Eye (tissue), 1 donor: ENCODE measurements at places on chromosomes 1 and 21.
A peak's percentile ranks its signal among the peaks of the same experiment; 100 is the strongest.

- DNase-seq = peak; percentile 42
Measured at GRCh38 chr1:12600880-12601633, 17.0 kb downstream of the DHRS3 start.

DNA sequence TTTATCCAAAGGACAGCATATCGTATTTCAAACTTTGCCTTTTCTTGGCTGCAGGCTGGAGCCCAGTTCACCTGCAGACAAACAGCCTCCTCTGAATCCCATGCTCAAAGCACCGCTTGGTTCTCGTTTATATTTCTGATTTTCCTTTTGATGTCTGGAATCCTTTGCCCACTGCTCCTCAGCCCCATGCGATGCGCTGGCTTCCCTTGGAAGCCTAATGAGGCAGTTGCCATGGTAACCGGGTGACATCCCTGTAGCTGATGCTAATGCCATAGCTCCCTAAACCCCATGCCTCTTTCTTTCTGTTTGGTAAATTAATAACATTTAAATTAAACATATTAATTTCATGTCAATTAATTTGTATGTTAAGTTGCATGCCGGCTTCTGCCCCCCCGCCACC, 327.1 kb downstream of the PRDM2 start:
- peak; percentile 80 for DNase-seq

DNA sequence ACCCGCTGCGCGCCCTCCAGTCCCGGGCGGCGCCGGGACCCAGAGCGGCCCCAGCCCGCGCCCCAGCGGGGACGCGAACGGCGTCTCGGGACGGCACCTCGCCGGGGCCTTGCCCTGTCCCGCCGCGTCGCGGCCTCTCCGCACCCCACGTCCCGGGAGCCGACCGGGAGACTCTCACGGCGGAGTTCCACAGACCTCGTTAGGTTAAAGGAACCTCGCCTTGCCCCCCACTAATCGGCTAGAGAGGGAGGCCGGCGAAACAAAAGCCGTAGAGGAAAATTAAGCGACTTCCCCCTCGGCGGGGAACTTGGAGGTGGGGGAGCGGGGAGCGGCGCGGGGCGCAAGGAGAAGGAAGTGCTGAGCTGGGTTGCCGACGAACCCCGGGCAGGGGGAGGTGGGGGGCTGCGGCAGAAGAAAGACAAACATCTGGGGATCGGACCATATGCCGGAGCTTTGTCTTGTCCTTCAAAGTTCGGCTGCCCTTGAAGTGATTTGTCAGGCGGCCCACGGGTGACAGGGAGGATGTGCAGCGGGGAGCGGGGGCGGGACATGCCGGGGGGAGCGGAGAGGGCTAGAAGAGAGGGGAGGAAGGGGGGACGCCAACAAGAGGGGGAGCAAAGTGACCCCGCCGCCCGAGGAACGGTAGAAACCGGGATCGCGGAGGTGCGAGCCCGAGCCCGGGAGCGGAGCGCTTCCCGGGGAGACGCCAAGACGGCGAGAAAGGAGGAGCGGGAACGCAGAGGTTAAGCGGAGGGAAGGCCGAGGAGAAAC, 120.0 kb upstream of the RRP15 start:
- DNase-seq = peak; percentile 79

GRCh38 chr1:2271841-2272655, 43.9 kb downstream of the SKI start:
- peak; percentile 86 for DNase-seq

DNA sequence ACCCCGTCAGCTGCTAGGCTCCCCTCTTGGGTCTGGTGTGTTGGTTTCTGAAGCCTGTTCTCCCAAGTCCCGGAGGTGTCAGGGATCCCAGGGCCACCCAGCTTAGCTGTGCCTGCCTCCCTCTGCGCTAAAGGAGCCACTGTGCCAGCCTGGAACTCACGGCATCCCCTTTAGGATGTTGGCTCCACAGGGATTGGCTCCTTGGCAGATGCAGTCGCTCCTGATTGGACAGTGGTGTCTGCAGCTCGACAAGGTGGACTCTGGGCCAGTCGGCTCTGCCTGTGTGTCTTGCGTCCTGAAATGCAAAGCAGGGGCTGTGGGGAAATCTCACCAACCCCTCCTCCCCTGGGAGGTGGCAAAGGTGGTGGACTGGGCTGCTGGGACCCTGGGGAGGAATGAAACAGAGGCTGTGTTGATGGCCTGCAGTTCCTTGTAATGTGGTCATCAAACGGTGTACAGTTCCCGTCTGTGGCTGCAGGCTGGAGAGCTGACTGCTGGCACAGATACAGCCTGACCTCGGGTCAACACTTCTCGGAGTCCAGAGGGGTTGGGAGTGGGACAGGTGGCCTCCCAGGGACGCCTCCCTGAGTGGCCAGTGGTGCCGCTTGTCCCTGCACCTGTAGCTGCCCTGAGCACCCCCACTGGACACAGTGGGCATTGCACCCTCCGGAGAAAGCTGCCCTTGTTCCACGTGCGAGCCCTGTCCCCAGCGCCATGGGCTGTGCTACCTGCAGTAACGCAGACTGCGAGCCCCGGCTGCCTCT, 11.5 kb upstream of the KCNAB2 start:
- peak; percentile 75 for DNase-seq

GRCh38 chr1:68623700-68624099, 126.8 kb upstream of the DEPDC1 start:
- no peak for DNase-seq

- DNase-seq = peak; percentile 96
Measured at GRCh38 chr1:64823691-64824476, 79.0 kb downstream of the RAVER2 start.

DNA sequence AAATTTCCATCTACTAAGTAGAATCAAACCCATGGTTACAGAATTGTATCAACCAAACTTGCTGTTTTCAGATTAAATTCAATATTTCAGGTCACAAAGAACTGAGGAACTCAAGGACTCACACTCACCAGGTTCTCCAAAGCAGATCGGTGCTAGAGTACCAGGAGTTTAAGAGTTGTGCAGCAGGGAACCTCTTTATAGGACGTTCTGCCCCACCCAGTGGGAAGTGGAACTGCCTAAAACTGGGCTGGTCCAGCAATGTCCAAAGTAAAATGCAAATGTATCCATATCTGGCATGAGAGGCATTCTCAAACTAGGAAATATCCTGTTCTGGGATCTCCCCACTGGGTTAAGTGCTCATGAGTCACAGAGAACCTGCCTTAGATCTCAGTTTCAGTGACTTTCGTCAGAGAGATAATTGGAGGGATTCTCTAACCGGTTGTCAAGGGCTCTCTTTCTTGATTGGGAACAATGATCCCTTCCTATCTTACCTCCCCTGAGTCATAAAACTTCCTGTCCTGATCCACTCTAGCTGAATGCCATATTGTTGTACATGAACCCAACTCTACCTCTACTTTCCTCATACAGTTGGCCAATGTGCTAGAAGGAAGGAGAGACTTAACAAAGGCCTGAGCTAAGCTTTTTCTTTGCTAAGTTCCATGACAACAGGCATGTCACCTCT, at the start of gene SPRR2D:
TSS of gene SPRR2D (minus strand) at position 171 of the 682 bp plus-strand sequence. CDS start 774 bp downstream, outside the sequence.
- DNase-seq = no peak

GRCh38 chr1:114702737-114703136, 7.4 kb upstream of the AMPD1 start:
- DNase-seq = no peak

DNA sequence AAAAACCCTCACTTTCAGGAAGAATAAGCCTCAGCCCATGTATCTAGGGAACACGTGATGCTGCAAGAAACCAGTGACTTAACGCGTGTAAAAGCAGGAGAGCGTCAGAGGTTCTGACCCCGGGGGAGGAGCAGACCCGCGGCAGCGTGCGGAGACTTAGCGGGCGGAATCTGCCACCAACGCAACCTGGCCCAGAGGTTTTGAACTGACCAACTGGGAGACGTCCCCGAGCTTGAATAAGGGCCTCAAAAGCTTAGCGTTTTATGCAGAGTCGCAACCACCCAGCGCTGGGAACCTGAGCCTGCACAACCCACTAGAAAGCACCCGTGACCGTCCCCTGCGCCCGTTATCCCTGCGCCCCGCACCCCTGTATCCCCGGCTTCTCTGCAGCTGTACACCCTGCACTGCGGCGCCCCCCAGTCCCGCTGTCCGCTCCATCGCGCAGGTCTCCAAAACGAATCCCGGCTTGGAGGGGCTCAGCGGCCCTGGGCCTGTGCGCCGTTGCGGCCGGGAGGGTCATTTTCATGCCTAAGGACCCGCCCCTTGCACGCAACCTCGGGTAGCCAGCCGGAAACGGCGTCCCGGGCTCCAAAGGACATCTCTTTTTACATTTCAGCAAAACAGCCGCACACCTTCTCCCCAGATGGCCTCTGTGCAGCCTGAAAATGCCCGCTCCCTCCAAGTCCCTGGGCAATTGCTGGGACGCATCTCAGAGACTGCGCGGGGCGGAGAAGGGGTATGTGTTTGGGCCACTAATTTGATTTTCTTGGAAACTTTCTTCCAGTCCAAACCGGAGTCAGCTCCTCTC, 29.4 kb upstream of the TRIM17 start:
- peak; percentile 79 for DNase-seq

GRCh38 chr1:182965861-182966260, 12.9 kb upstream of the SHCBP1L start:
- DNase-seq = no peak

GRCh38 chr1:23196627-23197328, 20.5 kb downstream of the HTR1D start:
- DNase-seq = peak; percentile 43

GRCh38 chr1:8816264-8816663, 1.2 kb downstream of the RERE start:
- peak; percentile 60 for DNase-seq

DNA sequence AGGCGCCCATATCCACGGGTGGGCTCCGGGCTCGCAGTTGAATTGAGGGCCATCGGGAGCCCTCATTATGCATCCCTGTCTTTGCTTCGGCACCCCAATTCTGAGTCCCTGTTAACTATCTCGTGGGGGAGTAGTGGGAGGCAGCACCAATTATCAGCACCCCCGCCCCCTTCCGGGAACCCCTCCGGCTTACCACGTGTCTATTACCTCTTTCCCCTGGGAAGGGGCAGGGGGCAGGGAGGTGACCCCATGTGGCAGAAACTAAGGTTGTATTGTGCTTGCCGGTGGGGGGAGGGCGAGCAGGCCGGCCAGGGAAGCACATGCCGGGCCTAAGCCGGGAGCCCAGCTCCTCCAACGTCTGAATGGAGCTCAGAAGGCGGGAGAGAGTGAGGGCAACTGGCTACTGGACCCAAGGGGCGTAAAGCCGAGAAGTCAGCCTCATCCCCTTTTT, 1.0 kb downstream of the LIN28A start:
- no peak for DNase-seq

DNA sequence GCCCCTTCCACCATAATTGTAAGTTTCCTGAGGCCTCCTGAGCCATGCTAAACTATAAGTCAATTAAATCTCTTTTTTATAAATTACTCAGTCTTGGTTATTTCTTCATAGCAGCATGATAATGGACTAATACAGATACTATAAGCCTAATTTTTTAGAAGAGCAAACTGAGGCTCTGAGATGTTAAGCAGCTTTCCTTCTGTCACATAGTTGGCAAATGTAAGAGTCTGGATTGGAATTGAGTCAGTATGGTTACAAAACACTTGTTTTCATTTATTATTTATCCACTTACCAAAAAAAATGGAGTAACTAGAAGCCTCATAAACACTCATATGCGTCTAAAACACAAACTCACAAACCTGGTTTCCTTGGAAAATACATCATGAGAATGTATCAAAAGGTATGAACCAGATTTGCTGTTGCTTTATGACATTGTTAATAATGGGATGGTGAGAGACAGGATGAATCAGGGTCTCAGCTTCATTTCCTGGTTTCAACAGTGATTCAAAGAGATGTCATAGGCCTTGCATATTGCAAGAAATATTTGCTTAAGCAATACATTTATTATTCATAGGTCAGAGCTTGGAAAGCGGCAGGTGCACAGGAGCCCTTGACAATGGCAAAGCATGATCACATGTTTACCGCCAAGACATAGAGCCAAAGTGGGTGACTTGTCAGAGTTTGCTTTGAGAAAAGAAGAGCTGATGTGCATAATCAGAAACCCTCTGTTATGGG, 221.5 kb downstream of the GRIK1 start:
- peak; percentile 13 for DNase-seq

DNA sequence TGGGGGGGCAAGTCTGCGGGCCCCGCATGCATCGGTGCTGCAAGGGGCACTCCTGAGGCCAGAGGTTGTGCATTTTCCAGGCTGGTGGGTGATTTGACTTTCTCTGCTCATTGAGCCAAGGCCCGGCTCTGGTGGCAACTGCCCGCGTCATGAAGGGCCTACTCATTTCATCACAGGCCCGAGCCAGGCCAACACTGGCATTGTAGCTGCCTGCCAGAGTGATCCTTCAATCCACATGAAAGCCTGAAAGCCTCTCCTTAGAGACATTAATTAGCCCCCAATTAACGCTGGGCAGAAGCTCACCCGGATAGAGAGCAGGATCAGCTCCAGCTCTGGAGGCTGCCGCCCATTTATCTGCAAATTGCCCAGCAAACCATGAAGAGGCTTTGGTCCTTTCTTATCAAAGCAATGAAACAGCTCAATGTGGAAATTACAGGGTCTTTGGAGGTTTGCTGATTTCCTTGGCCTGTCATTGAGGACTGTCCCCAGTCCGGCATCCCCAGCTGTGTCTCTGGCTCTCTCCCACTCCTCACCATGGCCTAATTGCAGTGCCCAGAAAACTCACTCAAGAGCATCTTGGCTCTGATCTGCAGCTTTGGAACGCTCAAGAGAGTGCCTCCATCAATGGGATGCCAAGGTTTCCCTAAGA, 50.4 kb upstream of the STUM start:
- peak; percentile 71 for DNase-seq

DNA sequence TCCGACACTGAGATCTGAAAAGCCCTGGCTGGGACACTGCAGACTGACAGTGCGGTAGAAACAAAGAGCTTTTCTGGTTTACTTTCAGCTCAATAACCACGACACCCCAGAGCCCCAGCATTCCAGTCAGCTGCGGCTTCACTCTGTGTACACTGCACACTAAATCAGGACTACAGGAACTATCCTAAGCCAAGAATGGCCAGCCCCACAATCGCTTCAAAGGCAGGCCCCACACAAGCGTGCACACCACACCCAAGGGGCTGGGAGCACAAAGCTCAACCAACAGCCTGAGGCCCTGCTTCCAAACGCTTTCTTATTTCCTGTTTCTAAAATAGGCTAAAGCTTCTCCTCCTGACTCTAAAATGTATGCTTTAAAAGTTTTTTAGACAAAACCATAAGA, 28.4 kb downstream of the URB1 start:
- no peak for DNase-seq

- no peak for DNase-seq
Measured at GRCh38 chr21:25428537-25428936, 178.7 kb downstream of the MRPL39 start.

GRCh38 chr1:8104278-8105236, 78.4 kb upstream of the ERRFI1 start:
- DNase-seq = no peak

DNA sequence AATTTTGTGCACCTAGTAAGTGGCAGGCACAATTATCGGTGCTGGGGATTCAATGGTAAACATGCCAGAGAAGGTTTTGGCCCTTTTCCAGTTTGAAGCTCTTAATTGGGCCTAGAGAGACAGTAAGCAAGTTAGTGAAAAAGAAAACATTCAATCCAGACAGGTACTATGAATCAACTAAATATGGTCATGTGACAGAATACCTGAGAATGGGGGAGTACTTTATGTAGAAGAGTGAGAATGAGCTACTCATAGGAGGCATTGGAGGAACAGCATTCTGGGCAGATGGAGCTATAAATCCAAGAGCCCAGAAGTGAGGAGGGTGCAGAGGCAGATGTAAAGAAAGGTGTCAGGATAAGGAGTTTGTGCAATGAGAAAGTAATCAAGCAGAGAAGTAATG, 1017.9 kb downstream of the ADGRL2 start:
- DNase-seq = no peak

GRCh38 chr1:173666646-173667045, 3.0 kb downstream of the ANKRD45 start:
- no peak for DNase-seq
